SK-N-MC (cell line): ENCODE measurements at places on chromosomes 1 and 21.

DNA sequence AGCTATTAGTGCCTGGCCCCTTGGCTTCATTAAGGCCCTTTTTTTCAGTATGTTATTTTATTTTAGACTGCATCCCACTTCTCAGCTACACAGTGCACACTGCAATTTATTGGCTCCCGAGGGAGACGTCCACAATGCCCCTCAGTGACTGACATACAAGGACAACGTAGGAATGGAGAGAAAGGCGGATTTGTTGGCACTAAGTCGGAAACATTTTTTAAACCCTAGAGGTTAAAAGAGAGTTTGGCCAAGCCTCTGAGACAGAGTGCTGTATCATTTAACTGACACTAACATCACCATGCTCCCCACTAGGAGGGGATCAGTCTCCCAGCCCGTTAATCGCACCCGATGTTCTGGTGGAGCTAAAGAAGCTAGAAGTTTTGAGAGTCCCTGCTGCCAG is 45.7 kb upstream of the FOXD3 start:
- DNase-seq, result no peak

GRCh38 chr1:92990828-92991227 is 29.6 kb upstream of the DIPK1A start:
- DNase-seq, result no peak

GRCh38 chr1:161188381-161188780 is 10.5 kb downstream of the ADAMTS4 start:
- DNase-seq, result no peak

DNA sequence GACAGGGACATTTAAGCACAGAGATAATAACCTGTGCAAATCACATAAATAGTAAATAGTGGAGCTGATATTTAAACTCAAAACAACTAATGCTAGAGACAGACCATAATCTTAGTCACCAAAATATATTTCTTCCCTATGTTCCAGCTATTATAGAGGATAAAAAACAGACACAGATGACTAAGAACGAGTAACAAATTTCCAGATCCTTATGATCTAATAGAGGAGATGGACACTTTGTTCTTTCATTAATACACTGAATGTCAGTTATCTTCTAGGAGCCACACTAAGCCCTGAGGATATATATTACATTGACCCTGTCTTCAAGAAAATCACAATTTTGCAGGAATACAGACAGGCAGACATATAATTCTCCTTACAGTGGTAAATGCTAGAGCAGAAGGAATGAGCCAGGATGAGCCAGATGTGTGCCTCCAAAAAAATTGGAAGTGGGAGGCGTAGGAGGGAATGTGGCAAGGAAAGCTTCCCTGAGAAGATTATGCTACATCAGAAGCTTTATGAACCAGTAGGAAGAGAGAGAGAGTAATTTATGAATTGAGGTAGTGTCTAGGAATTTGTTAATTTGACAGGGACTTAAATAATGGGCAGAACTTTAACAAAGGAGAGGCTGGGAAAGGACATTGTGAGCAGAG is 395.4 kb upstream of the BEND5 start:
- DNase-seq, result no peak

GRCh38 chr1:59443310-59443709 is 146.4 kb downstream of the FGGY start:
- no peak for DNase-seq

DNA sequence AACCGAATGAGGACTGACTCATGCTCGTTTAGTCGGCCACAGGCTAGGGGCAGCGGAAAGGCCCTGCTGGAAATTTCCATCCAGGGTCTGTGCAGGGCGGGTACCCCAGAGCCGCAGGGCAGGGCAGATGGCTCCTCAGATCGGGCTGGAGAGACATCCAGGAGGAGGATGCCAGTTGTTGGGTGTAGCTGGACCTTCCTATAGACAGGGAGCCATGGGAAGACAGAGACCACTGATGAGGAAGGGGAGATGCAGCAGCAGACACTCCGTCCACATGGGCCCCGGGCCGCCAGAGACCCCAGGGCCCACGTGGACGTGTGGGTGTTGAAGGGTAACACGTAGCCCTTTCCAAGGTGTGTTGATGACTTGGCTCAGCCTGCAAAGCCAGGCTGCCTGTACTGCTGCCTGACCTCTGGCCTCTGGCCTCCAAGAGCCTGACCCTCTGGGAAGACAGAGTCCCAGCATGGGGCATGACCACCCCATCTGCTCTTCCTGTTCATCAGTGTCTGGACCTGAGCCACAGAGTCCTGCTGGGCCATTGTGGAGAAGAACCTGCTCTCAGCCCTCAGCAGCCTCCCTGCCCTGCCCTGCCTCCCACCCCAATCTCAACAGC is 4.8 kb downstream of the GNG4 start:
- no peak for DNase-seq

- no peak for DNase-seq
Observed at GRCh38 chr21:36321325-36322082, 1.5 kb downstream of the MORC3 start.

DNA sequence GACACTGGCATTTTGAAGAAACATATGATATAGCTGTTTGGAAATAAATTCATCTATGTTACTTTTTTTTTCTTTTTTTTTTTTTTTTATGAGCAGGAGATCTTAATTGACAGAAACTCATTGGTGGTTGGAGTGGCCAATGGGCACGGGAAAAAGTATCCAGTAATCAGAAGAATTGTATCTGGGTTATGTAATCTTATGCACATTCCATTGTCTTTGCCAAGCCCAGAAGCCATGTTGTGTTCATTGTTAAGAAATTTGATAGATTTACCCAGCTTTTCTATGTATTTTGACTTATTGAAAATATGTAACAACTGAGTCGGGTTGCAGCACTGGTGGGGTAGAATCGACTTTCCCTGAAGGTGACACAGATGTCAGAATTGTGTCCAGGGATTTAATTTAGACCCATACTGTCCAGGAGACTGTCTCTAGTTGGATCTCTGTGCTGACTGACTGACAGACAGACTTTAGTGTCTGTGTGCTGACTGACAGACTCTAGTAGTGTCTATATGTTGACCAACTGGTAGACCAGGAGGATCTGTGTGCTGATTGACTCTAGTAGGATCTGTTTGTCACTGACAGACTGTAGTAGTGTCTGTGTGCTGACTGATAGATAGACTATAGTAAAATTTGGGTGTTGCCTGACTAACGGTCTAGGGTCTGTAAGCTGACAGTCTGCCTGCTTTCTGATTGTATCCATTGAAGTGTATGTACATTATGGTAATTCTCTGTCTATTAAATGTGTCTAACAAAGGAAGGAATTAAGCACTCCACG is 12.3 kb upstream of the C4BPB start:
- no peak for DNase-seq

- DNase-seq, result no peak
Observed at GRCh38 chr21:45341779-45342178, 54.1 kb upstream of the POFUT2 start.

DNA sequence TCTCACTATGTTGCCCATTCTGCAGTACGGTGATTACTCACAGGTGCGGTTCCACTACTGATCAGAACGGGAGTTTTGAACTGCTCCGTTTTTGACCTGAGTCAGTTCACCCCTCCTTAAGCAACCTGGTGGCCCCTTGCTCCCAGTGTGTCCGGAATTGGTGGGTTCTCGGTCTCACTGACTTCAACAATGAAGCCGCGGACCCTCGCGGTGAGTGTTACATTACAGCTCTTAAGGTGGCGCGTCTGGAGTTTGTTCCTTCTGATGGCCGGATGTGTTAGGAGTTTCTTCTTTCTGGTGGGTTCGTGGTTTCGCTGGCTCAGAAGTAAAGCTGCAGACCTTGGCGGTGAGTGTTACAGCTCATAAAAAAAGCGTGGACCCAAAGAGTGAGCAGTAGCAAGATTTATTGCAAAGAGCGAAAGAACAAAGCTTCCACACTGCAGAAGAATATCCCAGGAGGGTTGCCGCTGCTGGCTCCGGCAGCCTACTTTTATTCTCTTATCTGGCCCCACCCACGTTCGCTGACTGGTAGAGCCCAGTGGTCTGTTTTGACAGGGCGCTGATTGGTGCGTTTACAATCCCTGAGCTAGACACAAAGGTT is 17.6 kb upstream of the PARP1 start:
- DNase-seq, result no peak

- DNase-seq, result peak; percentile 80
Observed at GRCh38 chr1:155648207-155649147, 38.5 kb downstream of the MSTO1 start.

DNA sequence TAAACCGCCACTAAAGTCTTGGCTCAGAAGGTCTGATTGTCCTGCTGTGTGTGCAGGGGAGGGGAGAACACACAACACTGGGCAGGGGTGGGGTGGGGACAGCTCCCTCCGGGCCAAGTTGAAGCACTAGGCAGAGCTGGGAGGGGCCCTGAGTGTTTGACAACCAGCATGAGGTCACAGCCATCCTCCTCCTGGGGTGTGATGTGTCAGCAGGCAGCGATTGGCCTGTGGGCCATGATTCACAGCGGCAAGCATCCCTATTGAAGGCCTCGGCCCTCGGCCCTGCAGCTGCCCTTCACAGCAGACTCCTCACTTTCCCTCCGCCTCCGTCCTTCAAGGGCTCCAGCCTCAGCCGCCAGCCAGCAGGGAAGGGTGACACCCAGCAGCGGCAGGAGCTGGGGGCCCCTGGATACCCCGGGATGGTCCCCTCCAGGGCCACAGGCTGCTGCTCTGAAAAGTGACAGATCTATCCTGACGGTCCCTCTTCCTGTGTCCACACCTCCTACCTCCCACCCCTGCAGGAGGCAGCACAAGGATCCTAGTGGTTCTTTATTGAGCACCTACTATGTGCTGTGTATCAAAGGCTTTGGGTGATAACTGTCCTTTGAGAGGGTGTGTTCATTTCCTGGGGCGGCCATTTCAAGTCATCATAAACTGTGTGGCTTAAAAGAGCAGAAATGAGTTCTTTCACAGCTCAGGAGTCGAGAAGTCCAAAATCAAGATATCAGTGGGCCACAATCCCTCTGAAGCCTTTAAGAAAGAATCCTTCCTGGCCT is 66.0 kb upstream of the SLC25A33 start:
- no peak for DNase-seq

GRCh38 chr1:158058237-158058985 is 65.0 kb downstream of the KIRREL1 start:
- no peak for DNase-seq

DNA sequence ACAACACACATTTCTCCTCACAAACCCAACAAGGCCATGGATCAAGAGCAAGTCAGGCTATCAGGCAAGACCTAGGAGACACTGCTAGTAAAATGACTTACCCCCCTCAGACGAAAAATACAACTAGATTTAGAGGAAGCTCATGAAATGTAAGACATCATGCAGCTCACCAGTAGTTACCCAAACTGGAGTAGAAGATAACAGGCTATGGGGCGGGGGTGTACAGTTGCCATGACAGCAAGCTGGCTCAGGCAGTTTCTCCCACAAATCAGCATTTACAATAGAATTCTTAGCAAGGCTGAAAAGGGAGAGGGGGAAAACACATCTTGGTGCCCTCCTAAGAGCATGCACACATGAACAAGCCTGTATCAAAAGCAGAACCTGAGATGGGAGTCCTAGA is 13.9 kb downstream of the TPM3 start:
- DNase-seq, result no peak

GRCh38 chr1:247281001-247281574 is 25.2 kb downstream of the VN1R5 start:
- DNase-seq, result no peak
